Thyroid gland (tissue), 4 donors: ENCODE measurements at places on chromosomes 1 and 21. TPM values are rescaled to one million over a fixed set of nuclear protein-coding genes. Genes with fewer than 3 reads are reported as not detected.

DNA sequence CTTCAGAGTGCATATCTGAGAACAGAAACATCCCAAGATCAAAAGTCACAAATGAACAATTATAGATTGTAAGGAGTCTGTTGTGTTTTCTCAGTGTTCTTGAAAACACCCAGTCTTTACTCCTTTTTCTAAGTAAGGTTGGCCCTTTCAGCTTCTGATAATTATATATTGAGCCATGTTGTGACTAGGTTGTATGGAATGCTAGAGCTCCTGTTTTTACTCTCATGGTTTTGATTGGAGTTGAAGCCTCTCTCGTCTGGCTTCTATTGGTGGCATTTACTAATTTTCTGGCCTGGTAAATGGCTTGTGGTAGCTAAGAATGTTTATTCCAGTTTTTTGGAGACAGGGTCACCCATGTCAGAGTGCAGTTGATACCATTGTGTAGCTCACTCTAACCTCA lies 84.7 kb downstream of the NDUFS5 start:
- peak overlapping the region; percentile 88 for H3K27ac ChIP-seq

GRCh38 chr1:174877208-174877673 lies 122.5 kb upstream of the CACYBP start:
- H3K4me3 ChIP-seq, result no peak overlapping the region
- H3K4me1 ChIP-seq, result no peaks in the 10 kb centered on the region
- DNase-seq, result no peak
- H3K36me3 ChIP-seq, result no peaks in the 10 kb centered on the region
- no peaks in the 10 kb centered on the region for H3K27me3 ChIP-seq
- no peak overlapping the region for H3K27ac ChIP-seq

GRCh38 chr1:94037392-94038229 lies 83.3 kb downstream of the ABCA4 start:
- H3K4me3 ChIP-seq, result no peak overlapping the region
- H3K27ac ChIP-seq, result peak overlapping the region; percentile 2
- no peak for DNase-seq
- H3K27me3 ChIP-seq, result no peaks in the 10 kb centered on the region

GRCh38 chr1:116067566-116067890 lies 43.7 kb upstream of the MAB21L3 start:
- no peak for DNase-seq
- no peak overlapping the region for H3K4me3 ChIP-seq
- peaks cover 3% of the 10 kb centered on the region for H3K36me3 ChIP-seq
- no peaks in the 10 kb centered on the region for H3K27me3 ChIP-seq
- no peaks in the 10 kb centered on the region for H3K4me1 ChIP-seq
- no peak overlapping the region for H3K27ac ChIP-seq

DNA sequence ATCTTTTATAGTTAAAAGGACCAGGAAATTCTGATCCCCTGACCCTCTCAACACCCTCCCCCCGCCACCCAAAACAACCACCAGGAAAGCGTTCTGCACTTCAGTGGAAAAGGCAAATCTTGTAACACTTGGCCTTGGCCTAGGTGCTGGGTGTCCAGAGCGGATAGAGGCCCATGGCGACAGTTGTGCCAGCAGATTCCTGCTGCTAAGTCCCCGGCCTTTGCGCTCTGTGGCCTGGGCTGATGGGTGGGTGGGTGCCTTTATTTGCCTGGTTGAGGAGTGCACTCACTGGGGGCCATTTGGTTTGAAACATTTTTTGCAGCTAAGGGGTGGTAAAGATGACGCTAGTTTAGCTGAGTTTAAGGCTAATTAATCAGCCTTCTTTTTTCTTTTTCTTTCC lies 127.9 kb upstream of the ERRFI1 start:
- no peak for DNase-seq
- H3K27ac ChIP-seq, result no peak overlapping the region
- no peak overlapping the region for H3K4me3 ChIP-seq
- no peaks in the 10 kb centered on the region for H3K36me3 ChIP-seq
- peaks cover 6% of the 10 kb centered on the region for H3K4me1 ChIP-seq

Gene SLC19A2
- total RNA-seq, result 41.0 TPM

DNA sequence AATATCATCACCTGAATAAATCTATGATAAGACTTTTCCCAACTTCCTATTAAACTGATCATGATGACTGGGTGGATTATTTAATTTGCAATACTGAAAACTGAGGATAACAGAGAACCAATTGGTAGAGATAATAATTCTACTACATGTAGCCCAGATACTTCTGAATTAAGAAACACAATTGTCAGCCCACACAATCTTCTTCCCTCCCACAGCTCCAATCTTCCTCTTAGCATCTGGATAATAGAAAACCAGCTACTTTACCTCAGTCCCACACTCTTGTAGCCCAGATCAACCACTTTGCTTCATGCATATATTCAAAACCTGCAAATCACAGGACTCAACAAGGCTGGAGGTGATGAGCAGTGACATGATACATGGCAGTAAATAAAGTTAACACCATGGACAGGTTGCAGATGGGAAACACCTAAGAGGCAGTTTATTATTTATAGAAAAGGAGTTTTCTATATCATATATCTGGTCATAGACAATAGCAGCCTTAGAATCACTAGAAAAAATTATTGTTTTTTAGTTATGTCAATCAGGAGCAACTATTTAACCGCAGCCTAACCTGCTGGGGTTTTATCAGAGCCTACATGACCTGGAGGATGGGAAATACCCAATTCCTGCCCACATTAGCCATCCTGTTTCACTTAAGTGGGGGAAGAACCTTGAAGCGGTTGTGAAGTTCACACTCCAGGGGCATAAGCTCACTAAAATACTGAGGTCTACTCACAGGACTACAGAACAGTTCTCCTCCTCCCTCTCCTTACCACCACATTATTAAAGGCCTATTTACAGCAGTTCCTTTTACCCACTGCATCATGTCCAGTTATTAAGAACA lies 16.7 kb downstream of the FRRS1 start:
- H3K4me1 ChIP-seq, result no peaks in the 10 kb centered on the region
- no peak overlapping the region for H3K27ac ChIP-seq
- H3K27me3 ChIP-seq, result no peaks in the 10 kb centered on the region
- H3K4me3 ChIP-seq, result no peak overlapping the region
- H3K36me3 ChIP-seq, result no peaks in the 10 kb centered on the region
- DNase-seq, result no peak

- H3K4me1 ChIP-seq, result peaks cover 12% of the 10 kb centered on the region
- peak; percentile 80 for DNase-seq
- H3K4me3 ChIP-seq, result no peak overlapping the region
- H3K36me3 ChIP-seq, result no peaks in the 10 kb centered on the region
- no peaks in the 10 kb centered on the region for H3K27me3 ChIP-seq
Measured at GRCh38 chr1:185864889-185865517, 130.8 kb downstream of the HMCN1 start.

DNA sequence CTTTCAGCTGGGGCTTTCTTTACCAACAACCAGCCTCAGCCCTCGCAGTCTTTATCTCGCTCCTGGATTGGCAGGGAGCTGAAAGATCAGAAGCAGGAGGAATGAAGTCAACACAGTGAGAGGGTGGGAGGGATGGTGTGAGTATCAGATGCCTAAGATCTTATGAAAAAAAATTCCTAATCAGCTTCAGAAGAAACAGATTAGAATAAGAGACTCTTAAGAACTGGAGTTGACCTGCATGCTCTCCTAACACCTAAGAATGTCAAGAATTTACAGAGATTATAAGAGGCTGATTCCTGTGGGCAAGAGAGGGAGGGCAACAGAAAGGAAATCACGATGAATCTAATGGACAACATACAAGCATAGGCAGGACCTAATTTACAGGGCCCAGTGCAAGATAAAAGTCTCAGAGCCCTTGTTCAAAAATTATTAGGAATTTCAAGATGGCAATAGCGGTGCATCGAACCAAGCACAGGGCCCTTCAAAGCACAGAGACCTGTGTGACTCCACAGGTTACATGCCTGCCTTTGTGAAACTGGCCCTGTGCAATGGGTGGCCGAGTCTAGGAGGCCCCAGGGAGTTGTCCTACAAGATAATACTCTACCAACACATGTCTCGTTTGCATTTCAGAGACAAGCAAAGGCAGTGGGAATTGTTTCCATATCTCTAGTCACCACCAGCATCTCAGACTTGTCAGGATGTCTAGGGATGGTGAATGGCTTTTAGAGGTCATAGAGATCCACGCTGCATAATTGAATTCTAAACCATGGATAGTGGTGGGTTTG lies 65.3 kb upstream of the PPP2R5A start:
- H3K27ac ChIP-seq, result peak overlapping the region; percentile 82
- DNase-seq, result peak; percentile 54
- H3K4me1 ChIP-seq, result peaks cover 23% of the 10 kb centered on the region
- no peaks in the 10 kb centered on the region for H3K27me3 ChIP-seq
- H3K4me3 ChIP-seq, result no peak overlapping the region
- H3K36me3 ChIP-seq, result no peaks in the 10 kb centered on the region

DNA sequence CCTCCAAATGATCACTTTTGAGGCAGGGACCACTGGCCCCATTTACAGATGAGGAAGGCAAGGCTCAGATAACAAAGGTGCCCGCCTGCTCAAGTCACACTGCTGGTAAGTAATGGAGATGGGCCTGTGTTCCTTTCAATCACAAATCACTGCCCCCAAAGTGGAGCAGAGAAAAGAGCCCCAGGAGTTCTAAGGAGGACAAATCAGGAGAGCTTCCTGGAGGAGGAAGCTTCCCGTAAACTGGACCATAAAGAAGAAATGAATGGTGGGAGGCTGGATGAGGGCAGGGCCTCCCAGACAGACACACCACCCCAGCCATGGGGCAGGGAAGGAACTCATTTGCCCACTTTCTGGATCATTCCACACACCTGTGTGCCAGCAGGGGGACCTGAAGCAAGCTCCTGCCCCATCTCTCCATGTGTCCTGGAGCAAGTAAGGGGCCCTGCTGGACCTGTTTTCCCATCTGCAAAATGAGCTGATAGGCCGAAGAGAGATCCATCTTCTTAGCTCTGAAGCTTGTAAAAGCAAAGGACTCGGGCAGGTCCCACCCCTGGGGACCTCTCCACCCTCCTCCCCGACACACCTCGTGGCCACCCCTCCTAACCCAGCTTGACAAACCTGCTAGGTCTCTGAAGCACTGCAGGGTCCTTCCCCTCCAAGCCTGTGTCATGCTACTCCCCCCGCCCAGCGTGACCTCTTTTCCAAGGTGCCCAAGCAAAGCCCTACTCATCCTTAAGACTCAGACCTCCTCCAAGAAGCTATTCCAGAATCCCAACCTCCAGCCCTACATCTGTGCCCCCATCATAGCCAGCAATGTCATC lies 5.5 kb downstream of the LAPTM5 start:
- H3K27me3 ChIP-seq, result no peaks in the 10 kb centered on the region
- H3K4me3 ChIP-seq, result no peak overlapping the region
- H3K27ac ChIP-seq, result no peak overlapping the region
- peaks cover 4% of the 10 kb centered on the region for H3K4me1 ChIP-seq

GRCh38 chr1:173341307-173341706 lies 134.2 kb upstream of the TNFSF4 start:
- no peak overlapping the region for H3K27ac ChIP-seq
- no peak overlapping the region for H3K4me3 ChIP-seq
- DNase-seq, result no peak
- no peaks in the 10 kb centered on the region for H3K4me1 ChIP-seq
- H3K36me3 ChIP-seq, result no peaks in the 10 kb centered on the region

- H3K4me3 ChIP-seq, result no peak overlapping the region
- no peaks in the 10 kb centered on the region for H3K4me1 ChIP-seq
- DNase-seq, result peak; percentile 42
- H3K27me3 ChIP-seq, result no peaks in the 10 kb centered on the region
- no peak overlapping the region for H3K27ac ChIP-seq
Measured at GRCh38 chr1:58515794-58516401, 30.6 kb downstream of the OMA1 start.

DNA sequence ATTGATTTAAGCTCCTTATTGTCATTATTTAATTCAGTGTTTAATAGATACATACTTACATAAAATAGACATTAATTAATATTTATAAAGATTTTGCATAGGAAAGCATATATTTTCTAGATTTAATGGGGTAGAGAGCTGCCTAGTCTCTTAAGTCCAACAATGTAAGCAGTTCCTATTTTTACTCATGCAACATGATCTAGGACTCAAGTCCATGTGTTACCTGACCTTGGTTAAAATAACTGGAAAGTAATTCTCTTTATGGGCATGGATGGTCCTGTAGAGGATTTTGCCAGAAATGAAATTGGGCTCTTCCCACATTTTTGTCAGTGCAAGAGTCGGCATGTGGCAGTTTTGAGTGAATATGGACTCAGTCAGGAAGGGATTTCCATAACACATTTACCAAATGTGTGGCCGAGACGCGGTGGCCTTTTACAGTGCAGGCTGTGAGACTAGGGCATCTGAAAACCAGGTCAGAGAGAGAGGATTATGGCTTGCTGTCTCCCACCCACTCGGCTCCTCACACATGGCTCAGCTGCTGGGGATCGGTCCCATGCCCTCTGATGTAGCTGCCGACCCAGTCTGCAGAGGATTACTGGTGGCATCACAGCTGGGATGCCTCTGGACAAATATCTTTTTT lies 6.2 kb upstream of the KIF1B start:
- no peaks in the 10 kb centered on the region for H3K36me3 ChIP-seq
- no peak overlapping the region for H3K4me3 ChIP-seq
- H3K27ac ChIP-seq, result no peak overlapping the region
- no peaks in the 10 kb centered on the region for H3K27me3 ChIP-seq
- no peaks in the 10 kb centered on the region for H3K4me1 ChIP-seq
- no peak for DNase-seq

DNA sequence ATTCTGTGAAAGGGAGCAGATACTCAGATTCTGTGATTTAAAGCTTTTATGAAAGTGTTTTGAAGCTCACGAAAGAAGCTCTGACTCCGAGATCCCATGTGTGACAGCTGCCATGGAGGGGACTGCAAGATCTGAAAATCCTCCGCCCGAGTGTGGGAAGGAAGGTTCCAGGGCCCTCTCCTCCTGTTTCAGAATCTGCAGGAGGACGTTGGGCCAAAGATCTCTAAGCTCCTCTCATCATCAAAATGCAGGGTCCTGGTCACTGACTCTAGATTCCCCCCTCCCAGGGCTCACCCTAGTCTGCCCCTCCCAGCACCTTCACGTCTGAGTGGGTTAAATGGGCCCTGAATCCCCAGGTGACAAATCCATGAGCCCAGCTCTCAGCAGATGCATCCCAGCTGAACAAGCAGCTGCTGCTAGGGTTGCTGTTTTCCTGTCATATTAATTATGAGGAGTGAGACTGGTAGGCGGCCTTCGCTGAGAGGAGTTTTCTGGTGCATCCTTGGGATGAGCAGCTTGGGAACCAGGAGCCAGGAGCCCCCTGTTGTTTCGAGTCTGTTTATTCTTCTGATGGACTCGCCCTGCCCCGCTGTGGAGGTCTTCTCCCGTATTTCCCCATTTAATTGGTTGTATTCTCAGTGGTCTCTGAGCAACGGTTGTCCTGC lies 402.0 kb downstream of the MATN1 start:
- no peak overlapping the region for H3K4me3 ChIP-seq
- no peak overlapping the region for H3K27ac ChIP-seq
- H3K4me1 ChIP-seq, result no peaks in the 10 kb centered on the region
- H3K36me3 ChIP-seq, result no peaks in the 10 kb centered on the region

GRCh38 chr1:36625935-36626310 lies 143.2 kb upstream of the CSF3R start:
- no peak overlapping the region for H3K4me3 ChIP-seq
- H3K27ac ChIP-seq, result no peak overlapping the region
- H3K4me1 ChIP-seq, result no peaks in the 10 kb centered on the region
- no peak for DNase-seq

Gene SPRR2F
- total RNA-seq, result not detected

- H3K4me1 ChIP-seq, result no peaks in the 10 kb centered on the region
- no peaks in the 10 kb centered on the region for H3K36me3 ChIP-seq
- no peak overlapping the region for H3K4me3 ChIP-seq
- DNase-seq, result no peak
- H3K27me3 ChIP-seq, result no peaks in the 10 kb centered on the region
Measured at GRCh38 chr1:216047811-216048572, 375.3 kb downstream of the USH2A start.
